ENCODE measurements at places on chromosomes 5 and 9.
A peak's percentile ranks its signal among the peaks of the same experiment; 100 is the strongest.

- no peak for DNase-seq
These were observed 409.0 kb downstream of the PRR16 start for GRCh38 chr5:120873083-120873482.

GRCh38 chr5:141529873-141530272, 41.0 kb downstream of the PCDHGC5 start:
- no peak for DNase-seq

DNA sequence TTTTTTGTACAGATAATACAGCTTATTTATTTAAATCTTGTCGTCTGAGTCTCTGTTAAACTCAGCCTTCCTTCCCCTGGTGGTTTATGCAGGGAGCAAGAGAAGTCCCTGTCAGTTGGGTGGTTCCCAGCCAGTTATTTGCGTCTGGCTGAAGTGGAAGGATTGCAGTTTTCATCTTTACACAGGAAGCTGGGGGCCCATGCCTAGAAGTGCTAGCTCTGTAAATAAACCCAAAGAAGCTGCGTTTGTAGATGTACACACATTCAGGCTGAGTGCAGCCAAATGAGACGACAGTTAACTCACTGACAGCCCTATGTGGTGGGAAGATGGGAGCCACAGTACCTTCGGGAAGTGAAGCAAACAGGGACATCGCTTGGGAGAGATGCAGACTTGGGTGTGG, 122.1 kb downstream of the SAXO1 start:
- no peak for DNase-seq

GRCh38 chr5:111013011-111013410, 58.5 kb upstream of the TSLP start:
- DNase-seq = no peak

- no peak for DNase-seq
These were observed 1293.7 kb upstream of the C9orf72 start for GRCh38 chr9:28866951-28867350.

GRCh38 chr9:90259311-90260246, 383.0 kb downstream of the DIRAS2 start:
- no peak for DNase-seq

DNA sequence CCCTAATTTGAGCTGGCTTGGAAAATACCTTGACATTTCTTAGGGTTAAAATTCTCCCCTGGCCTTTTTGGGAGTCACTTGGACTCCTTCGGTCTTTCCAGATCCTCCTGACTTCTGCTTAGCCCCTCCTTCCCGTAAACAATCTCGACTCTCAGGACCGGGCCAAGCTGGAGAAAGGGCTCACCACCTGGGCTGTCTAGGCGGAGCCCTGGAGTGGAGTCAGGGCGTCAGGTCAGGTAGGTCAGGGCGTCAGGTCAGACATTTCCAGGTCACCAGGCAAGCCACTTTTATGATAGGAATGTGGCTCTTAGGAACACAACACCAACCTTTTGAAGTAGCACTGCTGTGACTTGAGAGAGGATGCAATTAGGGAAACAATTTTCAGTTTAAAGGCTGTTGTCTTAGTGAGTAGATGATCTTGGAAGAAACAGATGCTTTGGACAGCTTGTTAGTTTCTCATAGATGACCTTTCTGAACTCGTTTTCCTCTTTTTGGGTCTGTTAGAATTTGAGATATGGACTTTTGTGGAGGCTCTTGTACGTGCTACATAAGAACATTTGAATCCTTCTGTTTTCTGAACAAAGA, 12.8 kb downstream of the OSTF1 start:
- DNase-seq = no peak

DNA sequence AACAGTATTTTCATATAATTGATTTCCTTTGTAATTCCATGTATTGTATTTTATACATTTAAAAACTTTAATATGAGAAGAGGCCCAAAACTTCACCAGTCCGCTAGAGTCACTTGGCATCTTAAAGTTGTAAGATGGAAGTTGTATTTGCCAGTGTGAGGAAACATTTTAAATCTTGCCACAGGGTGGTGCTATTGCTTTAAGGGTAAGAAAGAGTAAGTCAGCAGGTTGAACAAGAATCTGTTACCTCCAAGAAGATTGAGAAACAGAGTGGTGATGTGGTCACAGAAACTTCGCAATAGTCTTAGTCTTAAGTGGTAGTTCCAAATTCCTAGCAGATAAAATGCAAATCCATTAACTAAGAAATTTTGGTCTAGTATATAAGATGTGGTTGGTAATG, 39.8 kb upstream of the RANBP6 start:
- DNase-seq = peak; percentile 33

- DNase-seq = no peak
These were observed 20.5 kb downstream of the MAST4 start for GRCh38 chr5:66616520-66617225.

- no peak for DNase-seq
These were observed 188.4 kb upstream of the PRDM9 start for GRCh38 chr5:23318960-23319359.

- no peak for DNase-seq
These were observed 67.8 kb upstream of the KLF4 start for GRCh38 chr9:107557236-107557990.

- no peak for DNase-seq
These were observed 241.2 kb downstream of the FAM114A2 start for GRCh38 chr5:153797484-153797883.

GRCh38 chr5:131206772-131207171, 36.0 kb downstream of the LYRM7 start:
- DNase-seq = no peak

- no peak for DNase-seq
These were observed 18.2 kb upstream of the CARD19 start for GRCh38 chr9:93077811-93078210.

DNA sequence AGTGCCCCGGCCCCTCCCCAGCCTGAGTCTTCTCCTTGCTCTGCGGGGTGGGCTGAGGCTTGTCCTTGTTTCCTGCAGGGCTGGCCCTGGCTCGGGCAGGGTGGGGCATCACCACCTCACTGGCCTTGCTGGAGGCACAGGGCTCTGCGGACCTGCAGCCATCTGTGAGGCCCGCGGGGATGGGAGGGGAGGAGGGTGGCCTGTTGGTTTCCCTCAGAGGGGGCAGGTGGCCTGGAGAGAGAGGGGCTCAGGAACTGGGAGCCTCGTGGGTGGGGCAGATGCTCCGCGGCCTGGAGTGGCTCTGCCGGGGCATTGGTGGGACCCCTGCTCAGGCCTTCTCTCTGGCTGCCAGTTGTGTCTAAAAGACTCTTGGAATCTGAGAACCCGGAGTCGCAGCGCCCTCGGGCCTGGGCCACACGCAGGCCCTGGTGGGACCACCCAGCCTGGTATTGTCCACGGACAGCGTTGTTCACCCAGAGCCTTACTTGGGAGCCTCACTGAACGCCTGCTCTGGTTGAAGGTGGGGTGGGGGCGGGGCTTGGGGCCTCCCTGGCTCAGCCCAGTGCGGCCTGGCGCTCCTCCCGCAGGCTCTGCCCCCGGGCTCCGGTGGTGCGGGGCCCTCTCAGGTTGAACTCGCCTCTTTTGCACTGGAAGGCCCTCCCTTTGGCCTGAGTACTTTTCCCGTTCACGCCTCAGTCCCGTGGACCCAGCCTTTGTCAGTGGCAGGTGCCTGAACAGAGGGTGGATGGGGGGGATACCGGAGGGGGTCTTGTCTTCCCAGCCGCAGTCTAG, 111.3 kb downstream of the RXRA start:
- DNase-seq = no peak

DNA sequence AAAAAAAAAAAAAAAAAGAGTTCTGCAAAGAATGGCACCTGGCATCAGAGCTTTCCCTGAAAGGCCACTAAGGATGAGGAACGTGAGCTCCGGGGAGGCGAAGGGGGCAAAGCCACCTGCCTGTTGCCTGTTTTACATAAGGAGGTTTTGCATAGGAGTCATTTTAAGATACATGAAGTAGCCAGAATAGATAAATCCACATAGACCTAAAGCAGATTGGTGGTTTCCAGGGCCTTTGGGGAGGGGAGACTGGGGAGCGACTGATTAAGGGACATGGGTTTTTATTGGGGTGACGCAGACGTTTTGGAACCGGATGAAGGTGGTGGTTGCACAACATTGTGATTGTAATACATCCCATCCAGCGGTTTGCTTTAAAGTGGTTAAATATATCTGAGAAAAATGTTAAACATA, 7.1 kb downstream of the NEK6 start:
- no peak for DNase-seq

DNA sequence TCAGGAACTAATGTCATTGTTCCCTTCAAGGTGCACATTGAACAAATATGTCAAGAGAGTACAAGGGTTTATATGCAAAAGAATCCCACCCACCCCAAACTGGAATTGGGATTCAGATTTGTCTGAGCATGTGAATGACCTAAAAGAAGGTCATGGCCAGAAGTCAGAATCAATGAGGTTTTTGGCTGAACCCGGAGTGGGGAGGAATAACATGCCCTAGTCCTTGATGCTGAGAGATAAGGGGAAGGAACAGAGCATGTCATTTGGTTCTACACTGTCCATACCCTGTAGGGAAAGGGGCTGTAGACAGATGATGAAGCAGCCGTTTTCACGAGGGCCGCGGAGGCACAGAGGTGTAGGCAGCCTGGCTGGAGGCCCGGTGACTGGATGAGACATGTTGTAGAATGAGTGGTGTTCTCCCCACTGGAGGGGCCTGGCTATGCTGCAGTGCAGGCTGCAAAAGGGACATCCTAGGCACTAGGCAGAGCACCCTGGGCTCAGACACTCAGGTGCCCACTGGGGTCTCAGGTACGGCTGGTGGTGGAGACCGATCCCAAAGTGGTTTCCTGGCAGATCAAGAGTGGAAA, 65.9 kb downstream of the ZFAND5 start:
- no peak for DNase-seq

- no peak for DNase-seq
These were observed 70.0 kb downstream of the MTREX start for GRCh38 chr5:55377810-55378209.

- no peak for DNase-seq
These were observed 22.7 kb upstream of the PCSK1 start for GRCh38 chr5:96455789-96456188.

GRCh38 chr5:119396030-119396664, 40.3 kb downstream of the TNFAIP8 start:
- no peak for DNase-seq

DNA sequence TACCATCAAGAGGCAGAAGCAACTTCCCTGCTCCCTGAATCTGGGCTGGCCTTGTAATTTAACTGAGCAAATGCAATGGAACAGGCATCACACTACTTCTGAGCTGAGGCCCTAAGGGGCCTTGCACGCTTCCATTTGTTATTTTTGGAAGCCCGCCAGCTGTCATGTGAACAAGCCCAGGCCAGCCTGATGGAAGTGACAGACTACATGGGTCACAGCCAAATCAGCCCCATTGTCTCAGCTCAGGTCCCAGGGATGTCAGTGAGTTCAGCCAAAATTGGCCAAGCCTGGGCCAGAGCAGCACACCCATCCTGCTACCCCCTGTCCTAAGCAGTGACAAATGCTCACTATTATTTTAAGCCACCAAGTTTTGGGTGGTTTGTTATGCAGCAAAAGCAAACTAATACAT, 72.8 kb downstream of the PRRT1B start:
- no peak for DNase-seq

GRCh38 chr9:6673326-6674025, 27.9 kb upstream of the GLDC start:
- no peak for DNase-seq

DNA sequence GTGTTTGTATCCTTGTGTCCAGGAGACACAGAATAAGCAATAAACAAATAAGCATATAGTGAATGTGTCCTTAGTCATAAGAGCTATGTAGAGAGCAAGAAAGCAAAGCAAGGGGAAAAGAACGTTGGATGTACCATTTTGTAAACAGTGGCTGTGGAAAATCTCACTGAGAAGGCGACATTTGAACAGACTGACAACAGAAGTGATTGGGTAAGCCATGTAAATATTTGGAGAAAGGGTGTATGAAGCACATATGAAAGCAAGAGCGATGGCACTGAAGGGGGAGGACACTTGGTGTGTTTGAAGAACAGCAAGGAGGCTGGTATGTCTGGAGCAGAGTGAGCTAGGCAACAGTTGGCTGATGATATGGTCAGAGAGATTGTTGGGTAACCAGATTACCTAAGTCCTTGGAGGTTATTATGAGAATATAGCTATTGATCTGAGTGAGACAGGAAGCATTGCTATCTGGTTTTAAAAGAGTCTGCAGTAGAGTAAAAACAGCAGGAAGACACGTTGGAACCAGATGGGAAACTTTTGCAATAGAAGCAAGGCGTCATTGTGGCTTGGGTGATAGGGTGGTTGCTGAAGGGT, 115.5 kb upstream of the IL7R start:
- no peak for DNase-seq

DNA sequence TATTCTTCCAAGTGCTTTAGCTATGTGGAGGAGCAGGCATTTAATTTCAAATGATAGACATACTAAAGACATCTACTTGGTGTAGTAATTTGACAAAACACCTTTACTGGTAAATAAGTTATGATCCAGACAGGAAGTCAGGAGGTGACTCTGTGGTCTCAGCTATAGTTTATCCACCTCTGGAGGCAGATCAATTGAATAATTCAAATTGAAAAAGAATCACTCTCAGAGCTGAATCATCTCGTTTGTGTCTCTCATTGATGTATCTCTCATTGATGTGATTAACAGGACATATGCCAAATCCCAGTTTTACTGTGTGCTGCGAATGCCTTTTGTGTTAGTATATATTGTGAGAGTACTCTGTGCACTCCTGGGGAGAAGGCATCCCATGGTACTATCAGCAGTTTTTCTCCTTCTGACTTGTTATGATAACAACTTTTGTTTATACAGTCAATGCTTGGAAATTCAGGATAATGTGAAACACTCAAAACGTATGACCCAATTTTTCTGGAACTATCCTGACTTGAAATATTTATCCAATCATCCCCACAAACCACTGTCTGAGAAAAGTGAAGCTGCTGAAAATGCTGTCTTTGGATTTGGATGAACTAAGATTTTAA, 48.5 kb upstream of the DAB2 start:
- DNase-seq = no peak

- DNase-seq = no peak
These were observed 125.8 kb upstream of the ZNF366 start for GRCh38 chr5:72633041-72633445.

- DNase-seq = no peak
These were observed 852.2 kb downstream of the EFNA5 start for GRCh38 chr5:106818552-106818951.

GRCh38 chr9:117739624-117740347, 35.6 kb downstream of the TLR4 start:
- no peak for DNase-seq

GRCh38 chr5:123001808-123002207, 34.7 kb downstream of the PPIC start:
- DNase-seq = no peak

GRCh38 chr9:125635888-125636287, 71.1 kb downstream of the MAPKAP1 start:
- no peak for DNase-seq

DNA sequence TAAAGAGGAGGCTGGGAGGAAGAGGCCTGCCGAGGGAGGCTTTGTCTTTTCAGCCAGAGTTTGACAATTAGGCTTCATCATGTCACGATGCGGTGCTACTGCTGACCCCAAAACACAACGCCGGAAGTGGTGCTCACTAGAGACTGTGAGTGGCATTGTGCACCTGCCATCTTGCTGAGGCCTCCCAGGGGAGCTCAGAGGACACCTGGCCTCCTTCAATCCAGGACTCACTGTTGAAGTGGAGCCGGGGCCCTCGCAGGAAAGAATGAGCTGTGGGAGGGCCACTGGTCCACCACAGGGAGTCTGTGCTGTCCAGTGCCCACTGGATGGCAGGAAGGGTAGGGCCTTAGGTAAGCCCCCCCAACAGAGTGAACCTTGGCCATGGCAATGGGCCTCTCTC, 12.7 kb upstream of the SLC25A48 start:
- DNase-seq = no peak

- peak; percentile 70 for DNase-seq
These were observed 70.0 kb downstream of the GLDC start for GRCh38 chr9:6575324-6576034.

- no peak for DNase-seq
These were observed 61.7 kb downstream of the CPLANE1 start for GRCh38 chr5:37187465-37187977.
